ENCODE measurements at places on chromosomes 13 and 19. TPM values are rescaled to one million over a fixed set of nuclear protein-coding genes. Genes with fewer than 3 reads are reported as not detected.

DNA sequence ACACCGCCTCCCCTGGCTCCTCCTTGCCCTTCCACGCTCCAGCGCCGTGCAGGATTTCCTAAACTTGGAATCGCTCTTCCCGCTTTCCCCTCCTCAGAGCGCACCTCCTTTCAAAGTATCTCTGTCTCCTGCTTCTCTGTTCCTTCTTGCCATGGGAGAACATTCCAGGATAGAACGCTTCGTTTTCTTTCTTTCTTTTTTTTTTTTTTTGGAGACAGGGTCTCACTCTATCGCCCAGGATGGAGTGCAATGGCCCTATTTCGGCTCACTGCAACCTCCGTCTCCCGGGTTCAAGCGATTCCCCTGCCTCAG, 574 bp upstream of the XPO4 start:
- peaks cover 2% of the 10 kb centered on the region for H3K36me3 ChIP-seq
- peak overlapping the region; percentile 99 for H3K27ac ChIP-seq
- no peaks in the 10 kb centered on the region for H3K27me3 ChIP-seq

- H3K27ac ChIP-seq: no peak overlapping the region
- H3K4me1 ChIP-seq: no peaks in the 10 kb centered on the region
- no peak for DNase-seq
- H3K4me3 ChIP-seq: no peak overlapping the region
Observed at GRCh38 chr13:94936633-94937032, 224.3 kb upstream of the SOX21 start.

GRCh38 chr13:65343898-65344663, 1886.1 kb downstream of the PCDH9 start:
- H3K4me3 ChIP-seq: no peak overlapping the region
- no peak overlapping the region for H3K27ac ChIP-seq
- no peak for DNase-seq
- H3K4me1 ChIP-seq: no peaks in the 10 kb centered on the region
- H3K27me3 ChIP-seq: no peaks in the 10 kb centered on the region
- no peaks in the 10 kb centered on the region for H3K36me3 ChIP-seq

Gene PLPPR2
- 15.3 TPM for polyA plus RNA-seq

DNA sequence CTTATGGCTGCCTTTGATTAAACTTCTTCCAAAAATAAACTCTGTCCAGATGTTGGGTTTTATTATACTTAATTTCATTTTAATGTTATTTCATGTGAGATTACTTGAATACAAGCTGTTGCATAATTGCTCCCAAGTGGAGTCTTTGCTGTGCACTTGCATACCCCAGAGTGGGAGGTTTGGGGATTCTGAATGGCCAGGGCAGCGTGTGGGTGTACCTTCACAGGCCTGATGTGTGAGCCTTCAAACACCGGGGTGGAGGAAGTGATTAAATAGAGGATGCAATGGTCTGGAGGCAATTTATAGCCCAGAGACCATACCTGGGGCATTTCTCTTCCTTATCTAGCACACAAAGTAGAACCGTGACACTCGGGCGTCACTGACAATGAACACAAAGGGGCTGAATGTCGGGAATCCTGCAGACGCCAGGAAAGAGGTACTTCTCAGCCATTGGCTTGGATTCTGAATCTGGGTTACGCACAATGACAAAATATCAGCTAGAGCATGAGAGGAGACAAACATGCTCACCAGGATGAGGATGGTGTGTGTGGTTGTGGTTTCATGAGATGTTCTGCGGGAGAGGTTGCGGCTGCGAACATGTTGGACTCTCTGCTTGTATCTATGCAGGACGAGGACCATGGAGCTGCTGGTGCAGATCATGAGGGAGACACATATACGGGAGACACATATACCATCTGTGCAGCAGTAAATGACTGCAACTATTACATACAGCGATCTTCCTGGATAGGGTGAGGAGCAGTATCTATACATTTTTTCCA, 7.1 kb upstream of the LILRA5 start:
- DNase-seq: peak; percentile 29
- H3K4me3 ChIP-seq: no peak overlapping the region
- H3K27me3 ChIP-seq: no peaks in the 10 kb centered on the region
- no peaks in the 10 kb centered on the region for H3K4me1 ChIP-seq
- no peak overlapping the region for H3K27ac ChIP-seq

Gene MAB21L1
- polyA plus RNA-seq: not detected

DNA sequence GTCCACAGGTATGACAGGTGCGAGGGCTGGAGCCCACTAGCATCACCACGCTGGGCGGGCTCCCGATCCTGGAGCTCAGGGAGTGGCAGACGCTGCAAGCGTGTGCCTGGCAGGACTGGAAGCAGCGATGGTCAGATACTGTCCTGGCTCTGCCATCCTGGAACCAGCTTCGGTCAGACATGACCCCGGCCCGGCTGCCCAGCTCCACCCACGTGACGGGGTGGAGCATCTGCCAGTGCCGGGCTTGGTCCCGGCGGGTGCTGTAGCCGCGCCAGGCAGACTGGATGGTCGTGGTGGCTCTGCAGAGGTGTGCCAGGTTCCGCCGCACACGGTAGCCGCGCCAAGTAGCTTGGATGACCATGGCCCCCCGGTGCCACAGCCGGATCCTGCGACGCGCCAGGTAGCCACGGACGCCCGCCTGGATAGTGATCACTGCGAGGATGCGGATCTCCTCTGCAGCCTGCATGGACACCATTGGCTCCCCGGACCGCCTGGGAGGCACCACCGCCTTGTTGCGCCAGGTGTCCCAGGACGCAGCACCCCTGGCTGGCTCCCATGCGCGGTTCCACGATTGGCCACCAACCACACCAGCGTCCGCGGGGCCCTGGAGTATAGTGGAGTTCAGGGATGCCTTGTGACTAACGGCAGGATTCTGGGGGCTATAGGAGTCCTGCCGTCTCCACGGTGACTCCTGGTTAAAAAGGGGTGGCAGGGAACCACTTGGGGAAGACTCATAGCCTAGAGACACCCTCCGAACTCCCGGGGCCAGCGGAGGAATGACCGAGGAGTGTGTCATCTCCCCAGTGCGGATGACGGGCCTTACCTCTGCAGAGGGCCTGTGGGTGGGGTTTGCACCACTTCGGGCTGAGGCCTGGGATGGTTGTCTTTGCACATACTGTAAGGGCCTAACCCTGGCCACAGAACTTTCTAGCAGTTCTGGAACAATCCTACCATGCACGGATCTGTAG, 16.5 kb downstream of the IQCN start:
- DNase-seq: no peak
- no peak overlapping the region for H3K27ac ChIP-seq
- no peaks in the 10 kb centered on the region for H3K4me1 ChIP-seq
- H3K27me3 ChIP-seq: no peaks in the 10 kb centered on the region
- no peak overlapping the region for H3K4me3 ChIP-seq

DNA sequence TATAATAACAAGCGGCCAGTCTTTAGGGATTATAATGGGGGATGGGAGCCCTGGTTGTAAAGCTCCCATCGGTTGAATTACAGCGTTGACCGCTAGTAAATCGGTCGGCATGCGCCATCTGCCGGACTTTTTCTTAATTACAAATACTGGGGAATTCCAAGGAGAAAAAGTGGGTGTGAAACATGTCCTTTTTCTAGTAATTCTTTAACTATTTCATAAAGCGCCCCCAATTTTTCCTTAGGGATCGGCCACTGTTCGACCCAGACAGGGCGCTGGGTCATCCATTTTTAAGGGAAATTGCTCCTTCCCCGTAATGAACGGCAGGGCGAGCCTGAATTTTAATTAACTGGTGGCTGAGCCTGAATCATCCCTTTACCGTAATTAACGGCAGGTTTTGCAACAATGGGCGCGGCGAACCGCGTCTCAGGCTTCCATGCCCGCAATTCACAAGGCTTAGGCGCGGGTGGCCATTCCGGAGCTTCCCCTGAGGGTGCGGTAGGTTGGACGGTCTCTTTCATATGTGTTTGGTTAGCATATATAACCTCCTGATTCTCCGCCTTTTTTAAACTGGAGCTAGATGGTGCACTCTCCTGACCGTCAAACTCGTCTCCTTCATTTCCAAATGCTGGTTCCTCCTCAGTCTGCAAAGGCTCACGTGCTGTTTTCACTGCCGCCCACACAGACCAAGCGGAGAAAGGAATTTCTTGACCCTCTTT, 30.2 kb upstream of the EVI5L start:
- no peak overlapping the region for H3K27ac ChIP-seq
- H3K27me3 ChIP-seq: peaks cover 10% of the 10 kb centered on the region
- no peak overlapping the region for H3K4me3 ChIP-seq

Gene NCAN
- 0.01 TPM for polyA plus RNA-seq

GRCh38 chr19:35495107-35496064, 5.1 kb upstream of the KRTDAP start:
- H3K4me3 ChIP-seq: no peak overlapping the region
- H3K36me3 ChIP-seq: no peaks in the 10 kb centered on the region
- no peaks in the 10 kb centered on the region for H3K27me3 ChIP-seq
- H3K27ac ChIP-seq: no peak overlapping the region
- peak; percentile 75 for DNase-seq

DNA sequence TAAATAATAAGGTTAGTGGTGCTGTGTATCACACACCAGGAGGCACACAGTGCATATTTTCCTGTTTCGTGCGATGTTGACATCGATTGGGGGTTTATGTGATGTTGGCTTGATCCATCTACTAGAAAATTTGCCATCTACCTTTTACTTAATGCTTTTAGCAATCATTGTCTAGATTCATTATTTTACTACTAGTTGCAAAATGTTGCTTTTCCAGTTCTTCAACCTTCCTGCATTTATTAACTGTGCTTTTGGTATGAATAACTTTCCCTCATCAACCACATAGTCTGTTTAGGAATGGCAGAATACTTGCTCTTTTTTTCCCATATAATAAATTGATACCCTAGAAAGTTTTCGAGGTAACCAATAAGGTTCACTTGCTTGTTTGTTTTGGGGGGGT, 17.5 kb downstream of the C13orf42 start:
- DNase-seq: peak; percentile 28
- no peak overlapping the region for H3K4me3 ChIP-seq
- H3K27me3 ChIP-seq: no peaks in the 10 kb centered on the region
- no peak overlapping the region for H3K27ac ChIP-seq
- no peaks in the 10 kb centered on the region for H3K4me1 ChIP-seq

DNA sequence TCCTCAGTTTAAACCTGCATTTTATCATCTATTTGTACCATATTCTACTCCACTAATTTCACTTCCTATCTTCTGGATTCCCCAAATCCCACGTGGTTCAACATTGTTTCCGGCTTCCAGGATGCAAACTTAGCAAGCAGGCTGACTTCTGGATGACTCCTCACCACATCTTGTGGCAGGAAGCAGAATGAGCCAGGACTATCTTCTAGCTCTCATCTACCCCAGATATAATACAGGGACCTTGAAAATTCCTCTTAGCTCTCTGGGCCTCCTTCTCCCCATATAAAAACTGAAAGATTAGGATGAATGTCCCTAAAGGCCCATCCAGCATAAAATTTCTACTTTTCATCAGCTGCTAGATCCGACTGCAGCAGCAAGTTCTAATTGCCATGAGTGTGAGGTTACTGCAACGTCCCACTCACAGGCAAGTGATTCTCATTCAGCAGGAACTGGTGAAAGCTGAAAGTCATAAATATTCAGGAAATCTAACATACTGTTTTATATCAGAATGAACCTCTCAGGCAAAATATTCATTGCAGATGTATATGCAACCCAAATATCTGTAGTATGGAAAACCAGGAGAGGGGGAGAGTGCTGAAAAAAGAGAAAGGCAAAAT, 93.4 kb downstream of the KCTD12 start:
- no peak overlapping the region for H3K4me3 ChIP-seq
- H3K36me3 ChIP-seq: no peaks in the 10 kb centered on the region
- no peaks in the 10 kb centered on the region for H3K4me1 ChIP-seq
- peak; percentile 72 for DNase-seq
- no peaks in the 10 kb centered on the region for H3K27me3 ChIP-seq

DNA sequence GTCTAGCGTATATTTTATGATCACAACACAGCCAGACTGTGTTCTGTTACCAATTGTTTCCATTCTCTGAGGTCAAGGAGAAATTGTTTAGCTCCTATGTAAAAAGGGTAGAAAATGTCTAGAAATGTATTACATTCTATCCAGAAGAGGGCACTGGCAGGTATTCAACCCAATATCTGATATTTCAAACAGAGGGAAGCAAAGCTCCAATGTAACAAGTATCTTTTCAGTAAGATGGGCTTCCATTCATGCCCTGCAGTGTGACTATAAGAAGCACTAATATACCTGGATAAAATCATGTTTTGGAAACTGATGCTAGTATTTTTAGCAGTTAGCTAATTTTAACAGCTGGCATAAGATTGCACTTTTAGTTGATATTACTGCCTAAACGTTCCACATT, 312.7 kb downstream of the FGF14 start:
- H3K4me1 ChIP-seq: no peaks in the 10 kb centered on the region
- H3K36me3 ChIP-seq: no peaks in the 10 kb centered on the region
- no peak for DNase-seq
- no peaks in the 10 kb centered on the region for H3K27me3 ChIP-seq
- no peak overlapping the region for H3K4me3 ChIP-seq

- H3K36me3 ChIP-seq: no peaks in the 10 kb centered on the region
- H3K4me1 ChIP-seq: no peaks in the 10 kb centered on the region
- no peaks in the 10 kb centered on the region for H3K27me3 ChIP-seq
Observed at GRCh38 chr19:39746836-39747529, 9.2 kb upstream of the CLC start.

DNA sequence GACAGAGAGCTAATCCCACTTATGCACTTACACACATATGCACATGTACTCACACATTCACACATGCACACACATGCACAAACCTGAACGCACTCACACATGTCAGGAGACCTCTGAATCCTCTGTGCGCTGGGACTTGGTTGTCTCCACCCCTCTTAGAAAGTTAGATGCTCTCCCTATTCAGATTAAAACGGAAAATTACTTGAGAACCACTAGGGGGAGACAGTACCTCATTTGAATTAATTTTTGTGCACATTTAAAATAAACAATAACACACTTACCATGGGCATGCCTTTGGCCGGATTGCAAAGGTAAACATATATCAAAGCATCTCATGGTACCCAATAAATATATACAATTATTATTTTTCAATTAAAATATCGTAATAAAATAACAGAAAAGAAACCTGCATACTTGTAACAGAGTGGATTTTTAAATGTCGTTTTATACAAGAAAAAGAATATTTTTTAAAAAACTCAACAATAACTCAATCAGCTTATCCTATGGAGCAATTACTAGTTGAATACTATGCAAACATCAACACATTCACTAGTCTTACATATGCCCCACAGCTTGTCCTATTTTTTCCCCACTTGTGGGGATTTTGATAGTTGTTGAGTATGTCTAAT, 9.5 kb upstream of the LILRB4 start:
- H3K4me1 ChIP-seq: no peaks in the 10 kb centered on the region
- H3K36me3 ChIP-seq: no peaks in the 10 kb centered on the region
- H3K4me3 ChIP-seq: no peak overlapping the region
- no peak overlapping the region for H3K27ac ChIP-seq

Gene BRCA2
- polyA plus RNA-seq: 1.1 TPM

DNA sequence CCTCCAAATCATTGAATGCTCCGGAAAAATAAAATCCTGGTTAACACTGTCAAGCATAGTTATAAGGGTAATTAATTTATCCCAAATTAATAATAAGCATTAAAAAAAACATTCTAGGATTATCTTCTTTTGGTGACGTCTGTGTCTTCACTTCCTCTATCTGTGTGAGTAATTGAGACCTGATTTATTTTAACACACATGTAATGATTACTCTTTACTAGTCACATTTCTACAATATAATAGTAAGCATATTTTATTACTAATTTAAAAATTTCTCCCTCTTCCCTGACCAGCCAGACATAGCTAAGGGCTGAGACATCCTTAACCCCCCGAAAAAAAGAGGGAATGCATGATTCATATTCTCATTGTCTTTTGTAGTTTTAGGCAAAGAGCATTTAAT, 2.3 kb downstream of the FNDC3A start:
- H3K4me1 ChIP-seq: peaks cover 4% of the 10 kb centered on the region
- no peak overlapping the region for H3K27ac ChIP-seq
- no peak for DNase-seq
- no peak overlapping the region for H3K4me3 ChIP-seq
- H3K27me3 ChIP-seq: no peaks in the 10 kb centered on the region
- H3K36me3 ChIP-seq: no peaks in the 10 kb centered on the region
